ENCODE measurements at places on chromosomes 6 and 20.

- DNase-seq, result no peak
These were observed 230.3 kb downstream of the PKHD1 start for GRCh38 chr6:51857134-51857533.

GRCh38 chr20:56069016-56069415 lies 63.7 kb upstream of the CBLN4 start:
- no peak for DNase-seq

DNA sequence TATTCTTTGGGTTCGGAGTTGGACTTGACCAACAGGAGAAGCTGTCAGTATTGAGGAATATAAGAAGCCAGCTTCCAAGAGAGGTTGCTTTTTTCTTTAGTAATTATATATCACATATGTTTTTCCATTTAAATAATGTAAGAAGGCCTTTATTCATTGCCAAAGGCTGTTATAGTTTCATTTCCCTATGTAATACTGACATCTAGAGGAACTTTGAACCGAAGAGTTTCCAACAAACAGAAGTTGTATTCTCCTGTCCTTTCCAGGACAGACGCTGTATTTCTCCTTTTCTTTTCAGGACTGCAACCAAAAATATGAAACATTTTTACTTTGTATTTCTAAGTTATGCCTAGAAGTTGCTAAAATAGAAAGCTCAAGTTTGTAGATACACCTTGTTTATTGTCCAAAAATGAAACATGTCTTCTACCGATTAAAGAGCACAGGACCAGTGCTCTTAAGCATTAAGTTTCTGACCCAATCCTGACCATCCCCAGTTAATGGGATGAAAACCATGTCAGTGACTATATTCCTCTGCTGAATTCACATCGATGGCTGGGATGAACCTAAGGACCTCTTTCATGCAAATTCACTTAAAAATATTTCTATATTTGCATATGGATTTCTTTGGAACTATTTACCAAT lies 55.1 kb downstream of the MYLK4 start:
- DNase-seq, result no peak

GRCh38 chr6:136290410-136291010 lies 864 bp upstream of the BCLAF1 start:
- DNase-seq, result peak; percentile 73

- DNase-seq, result no peak
These were observed 64.9 kb downstream of the MAP3K4 start for GRCh38 chr6:161056451-161056850.

GRCh38 chr6:26575494-26575939 lies 21.2 kb upstream of the ABT1 start:
- DNase-seq, result no peak
